ENCODE measurements at places on chromosomes 7 and 10. TPM values are rescaled to one million over a fixed set of nuclear protein-coding genes. Genes with fewer than 3 reads are reported as not detected.

Gene ASB15
- total RNA-seq = not detected

DNA sequence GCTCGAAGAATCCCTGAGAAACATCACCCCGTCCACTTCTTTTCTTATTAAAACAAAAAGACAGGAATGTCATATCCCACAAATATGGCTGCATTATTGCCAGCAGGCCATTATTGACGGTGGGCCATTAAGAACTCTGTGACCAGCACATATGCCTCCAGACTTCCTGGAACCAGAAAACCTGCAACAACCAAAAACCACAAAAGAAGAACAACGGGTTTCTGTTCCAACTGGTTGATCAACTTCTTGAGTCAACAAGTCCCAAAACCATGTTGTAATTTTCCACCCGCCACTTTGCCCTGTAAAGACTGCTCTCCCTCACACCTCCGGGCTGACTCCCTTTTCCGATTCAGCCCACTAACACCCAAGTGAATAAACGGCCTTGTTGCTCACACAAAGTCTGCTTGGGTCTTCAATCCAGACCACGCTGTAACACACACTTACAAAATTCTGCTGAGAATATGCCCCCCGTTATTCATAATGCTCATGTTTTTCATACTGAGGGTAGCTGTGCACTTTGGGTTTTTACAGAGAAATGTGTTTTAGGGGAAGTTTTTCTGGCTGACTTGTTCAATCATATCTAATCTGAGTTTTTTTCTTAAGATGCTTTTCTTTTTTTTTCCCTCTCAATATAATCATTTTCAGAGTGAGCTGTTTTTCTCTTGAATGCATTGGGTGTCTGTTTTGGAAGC, 20.7 kb downstream of the ZNF107 start:
- DNase-seq = no peak

DNA sequence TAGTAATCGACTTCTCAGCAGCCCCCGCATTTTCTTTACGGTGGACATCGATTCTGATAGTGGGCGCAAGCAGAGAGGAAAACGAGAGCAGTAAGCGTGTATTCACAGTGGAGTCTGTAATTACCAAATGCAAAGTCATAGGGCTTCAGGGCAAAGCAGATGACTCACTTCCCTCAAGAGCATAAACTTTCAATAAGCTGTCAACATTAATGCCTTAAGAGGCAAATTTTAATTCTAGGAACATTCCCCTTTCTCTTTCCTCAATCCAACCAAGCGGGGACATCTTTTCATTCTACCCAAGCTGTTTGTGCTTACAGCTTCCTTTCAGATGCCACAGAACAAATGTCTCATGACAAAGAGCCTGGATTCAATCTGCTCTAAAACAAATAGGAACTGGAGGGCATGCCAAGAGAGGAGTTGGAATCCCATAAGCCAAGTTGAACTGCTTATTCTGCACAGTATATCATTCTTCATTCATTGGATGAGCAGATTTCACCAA, 48.6 kb downstream of the MALSU1 start:
- no peak for DNase-seq

- peak; percentile 37 for DNase-seq
Observed at GRCh38 chr10:124743191-124744101, 732 bp downstream of the FAM53B start.

DNA sequence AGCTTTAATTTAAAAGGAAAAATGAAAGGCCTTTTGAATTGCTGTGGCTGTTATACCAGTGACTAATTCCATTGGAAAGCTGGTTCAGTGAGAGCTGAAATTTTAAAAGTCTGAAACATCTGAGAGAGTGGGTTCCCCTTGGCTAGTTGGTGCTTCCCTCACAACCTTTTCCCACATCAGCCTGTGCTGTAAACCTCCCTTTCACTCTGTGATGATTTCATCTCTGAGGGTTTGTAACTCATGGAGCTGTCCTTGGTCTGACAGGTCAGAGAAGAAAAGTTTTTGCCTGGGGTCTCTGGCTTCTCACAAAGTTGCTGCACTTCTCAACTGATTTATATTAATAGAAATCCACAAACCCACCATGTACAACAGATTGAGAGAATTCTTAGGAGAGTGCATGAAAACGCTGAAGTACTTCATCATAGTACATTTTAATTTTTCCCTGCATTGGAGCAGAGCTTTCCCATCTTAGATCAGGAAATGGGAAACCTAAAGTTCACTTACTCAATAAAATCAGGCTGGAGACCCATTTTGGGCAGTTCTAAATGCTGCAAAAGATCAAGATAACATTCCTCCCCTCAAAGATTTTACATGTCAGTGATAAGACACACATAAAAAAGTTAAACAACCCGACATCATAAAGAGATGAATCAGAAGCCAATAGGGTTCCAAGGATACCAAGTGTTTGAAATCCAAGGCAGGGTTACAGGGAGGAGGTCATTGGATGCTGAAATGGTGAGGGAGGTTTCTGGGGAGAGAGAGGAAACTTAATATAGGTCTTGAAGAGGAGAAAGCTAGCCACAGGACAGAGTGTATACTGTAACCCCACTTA, 157.0 kb upstream of the MKLN1 start:
- no peak for DNase-seq

Gene GIMAP7
- total RNA-seq = 108 TPM

- DNase-seq = no peak
Observed at GRCh38 chr7:149846021-149846420, 7.8 kb downstream of the ZNF862 start.

GRCh38 chr10:46552526-46553237, 3.8 kb downstream of the GPRIN2 start:
- DNase-seq = no peak

DNA sequence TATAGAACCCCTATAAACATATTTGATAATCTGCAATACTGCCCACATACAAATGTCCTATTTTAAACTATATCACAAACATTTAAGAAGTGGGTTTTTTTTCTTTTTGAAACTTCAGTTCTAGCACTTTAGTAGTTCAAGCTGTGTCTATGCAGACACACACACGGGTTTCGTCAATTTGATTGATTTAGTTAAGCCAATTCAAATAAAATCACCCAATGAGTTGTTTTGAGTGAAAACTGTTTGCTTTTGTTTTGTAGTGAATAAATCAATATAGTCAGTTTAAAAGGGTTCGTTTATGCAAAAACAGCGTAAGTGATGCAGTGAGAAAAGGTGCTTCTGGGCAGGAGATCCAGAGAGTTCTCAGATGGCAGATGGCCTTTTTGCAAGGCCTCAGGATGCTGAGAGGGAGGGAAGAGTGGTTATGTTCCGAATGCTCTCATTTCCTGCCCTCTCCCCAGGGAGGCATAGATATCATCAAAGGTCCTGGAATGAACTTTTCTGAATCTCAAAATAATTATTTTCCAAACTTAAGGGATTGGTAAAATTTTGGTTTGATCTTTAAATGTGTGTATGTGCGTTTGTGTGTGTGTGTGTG, 102.7 kb downstream of the AGMO start:
- DNase-seq = no peak

DNA sequence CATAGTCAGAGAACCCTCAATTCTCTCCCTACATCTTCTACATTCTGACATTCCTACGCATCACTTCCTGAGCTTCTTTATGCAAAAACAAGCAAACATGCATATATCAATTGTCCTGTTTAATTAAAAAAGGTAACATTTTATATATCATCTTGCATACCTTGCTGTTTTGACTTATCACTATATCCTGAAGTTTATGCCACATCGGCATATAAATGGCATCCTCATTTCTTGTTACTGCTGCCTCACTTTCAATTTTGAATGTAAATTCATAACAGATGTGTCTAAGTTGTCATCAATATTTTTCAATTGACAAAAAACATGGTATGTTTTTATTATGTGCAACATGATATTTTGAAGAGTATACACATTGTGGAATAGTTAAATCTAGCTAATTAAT, 377.3 kb upstream of the STEAP1 start:
- no peak for DNase-seq

- no peak for DNase-seq
Observed at GRCh38 chr7:55034776-55035175, 16.0 kb downstream of the EGFR start.

GRCh38 chr10:78950656-78951587, 117.8 kb upstream of the ZMIZ1 start:
- no peak for DNase-seq

DNA sequence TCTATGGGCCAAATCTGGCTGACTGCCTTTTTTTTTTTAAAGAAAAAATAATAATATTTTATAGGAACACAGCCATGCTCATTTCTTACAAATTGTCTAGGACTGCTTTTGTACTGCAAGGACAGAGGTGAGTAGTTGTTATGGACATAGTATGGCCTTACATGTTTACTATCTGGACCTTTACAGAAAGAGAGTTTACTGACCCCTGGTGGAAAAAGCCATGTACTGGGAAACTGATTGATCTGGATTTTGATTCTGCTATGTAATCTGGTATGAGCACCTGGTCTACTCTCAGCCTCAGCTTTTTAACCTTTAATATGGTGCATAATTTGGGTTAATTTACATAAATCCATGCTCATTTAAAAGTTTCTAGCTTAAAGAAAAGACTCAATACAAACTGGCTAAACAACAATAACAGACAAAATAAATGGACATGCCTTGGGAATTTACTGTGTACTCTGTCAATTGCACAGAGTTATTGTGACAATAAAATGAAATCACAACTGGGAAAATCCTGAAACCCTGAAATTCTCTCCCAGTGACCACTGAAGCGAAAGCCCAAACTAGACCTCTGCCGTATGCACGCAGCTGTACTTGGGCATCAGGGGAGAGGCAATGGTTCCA, 260.7 kb downstream of the BMPER start:
- peak; percentile 33 for DNase-seq
